T-helper 9 cell (primary cell): ENCODE measurements at places on chromosomes 13 and 19.

- no peak for DNase-seq
Observed at GRCh38 chr19:58317476-58318072, 9.2 kb upstream of the ZSCAN22 start.

DNA sequence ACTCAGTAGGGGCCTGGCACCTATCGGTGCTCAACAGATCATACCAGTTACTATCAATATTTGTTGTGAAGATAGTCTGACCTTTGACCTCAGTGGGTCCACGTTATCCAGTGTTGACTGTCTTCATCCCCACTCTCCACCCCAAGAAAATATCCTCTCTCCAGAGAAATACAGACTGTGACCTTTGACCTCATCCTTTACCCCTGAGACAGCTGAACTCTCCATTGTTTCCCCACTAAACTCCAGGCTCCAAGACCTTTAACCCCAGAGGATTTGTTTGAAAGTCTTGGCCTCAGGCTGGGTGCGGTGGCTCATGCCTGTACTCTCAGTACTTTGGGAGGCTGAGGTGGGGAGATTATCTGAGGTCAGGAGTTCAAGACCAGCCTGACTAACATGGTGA, 22.6 kb upstream of the PPP5C start:
- DNase-seq, result no peak

DNA sequence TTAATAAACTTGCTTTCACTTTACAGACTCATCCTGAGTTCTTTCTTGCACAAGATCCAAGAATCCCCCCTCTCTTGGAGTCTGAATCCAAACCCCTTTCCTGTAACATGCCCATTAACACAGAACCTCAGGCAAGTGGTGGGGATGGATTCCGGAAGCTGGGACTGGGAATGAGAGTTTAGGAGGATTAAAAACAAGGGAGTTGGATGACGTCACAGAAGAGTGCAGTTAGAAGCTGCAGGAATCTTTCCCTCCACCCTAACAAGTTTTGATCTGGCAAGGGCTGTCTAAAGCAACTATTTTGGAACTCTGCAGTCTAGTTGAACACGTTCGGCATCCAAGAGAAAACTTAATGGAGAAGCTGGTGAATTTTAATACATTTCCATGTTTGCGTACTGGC, 48.2 kb upstream of the PEPD start:
- DNase-seq, result no peak

GRCh38 chr19:29562299-29563297, 36.8 kb downstream of the VSTM2B start:
- no peak for DNase-seq

- DNase-seq, result peak; percentile 32
Observed at GRCh38 chr19:6464070-6464873, at the start of gene CRB3. Gene CRB3, plus strand, starts transcription at chr19:6464271. Its CDS starts 431 bp downstream, at chr19:6464702.

DNA sequence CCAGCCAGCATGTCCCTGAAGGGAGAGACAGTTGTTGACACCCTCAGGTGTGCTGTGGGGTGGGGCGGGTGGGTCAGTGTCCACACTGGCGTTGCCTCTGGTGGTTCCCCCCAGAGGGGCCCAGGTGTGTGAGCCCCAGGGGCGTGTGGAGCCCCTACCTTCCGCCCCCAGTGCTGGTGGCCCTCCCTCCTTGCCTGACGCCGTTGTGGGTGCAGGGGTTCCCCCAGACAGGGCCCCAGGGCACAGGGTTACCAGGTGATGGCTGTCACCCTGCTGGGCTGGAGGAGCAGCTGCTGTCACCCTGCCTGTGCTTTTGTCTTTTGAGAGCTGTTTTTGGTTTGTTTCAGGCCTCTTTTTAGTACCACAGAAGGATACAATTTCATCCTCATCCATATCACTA, 27.2 kb downstream of the ATP4B start:
- DNase-seq, result no peak

- no peak for DNase-seq
Observed at GRCh38 chr19:29397748-29398147, 128.0 kb upstream of the VSTM2B start.

DNA sequence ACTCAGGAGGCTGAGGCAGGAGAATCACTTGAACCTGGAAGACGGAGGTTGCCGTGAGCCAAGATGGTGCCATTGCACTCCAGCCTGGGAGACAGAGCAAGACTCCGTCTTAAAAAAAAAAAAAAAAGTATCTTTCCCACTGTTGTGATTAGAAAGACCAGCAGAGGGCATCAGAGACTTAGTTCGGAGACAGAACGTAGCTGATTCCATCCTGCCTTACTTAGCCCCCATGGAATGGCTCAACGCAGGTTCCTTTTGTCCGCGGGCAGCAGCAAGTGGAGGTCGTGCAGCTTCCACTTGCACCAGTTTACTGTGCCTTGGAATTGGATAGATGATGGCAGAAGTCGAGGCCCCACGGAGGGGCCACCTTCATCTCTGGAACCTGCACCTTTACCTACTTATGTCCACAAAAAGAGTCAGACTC, 8.1 kb downstream of the TIMM29 start:
- DNase-seq, result peak; percentile 9

DNA sequence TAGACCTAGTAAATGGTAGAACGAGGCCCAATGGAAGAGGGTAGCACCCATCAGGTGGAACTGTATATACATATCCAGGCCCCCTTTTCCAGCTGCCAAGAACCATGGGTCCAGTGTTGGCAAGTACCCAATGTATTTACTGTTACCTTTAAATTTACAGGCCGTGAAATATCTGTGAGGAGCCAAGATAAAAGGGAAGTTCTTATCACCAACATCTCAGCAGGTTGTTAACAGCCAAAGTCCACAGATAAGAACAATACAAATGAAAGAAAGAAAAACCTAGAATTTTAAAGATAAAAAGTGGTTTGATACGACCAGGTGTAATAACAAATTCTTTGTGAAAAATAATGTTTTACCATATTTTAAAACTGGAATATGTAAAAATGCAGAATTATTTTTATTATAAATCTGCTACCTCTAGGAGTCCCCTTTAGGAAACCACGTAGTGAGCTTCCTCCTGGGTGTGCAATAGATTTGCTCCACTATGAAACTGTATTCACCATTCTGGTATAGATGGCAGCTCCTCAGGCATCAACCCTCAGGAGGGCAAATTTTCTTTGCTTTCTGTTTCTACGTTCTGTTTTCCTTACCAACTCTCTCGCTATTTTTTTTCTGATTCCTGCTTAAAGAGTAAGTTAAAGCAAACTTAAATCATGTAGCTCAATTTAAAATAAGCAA, 292.2 kb upstream of the SLC10A2 start:
- no peak for DNase-seq

DNA sequence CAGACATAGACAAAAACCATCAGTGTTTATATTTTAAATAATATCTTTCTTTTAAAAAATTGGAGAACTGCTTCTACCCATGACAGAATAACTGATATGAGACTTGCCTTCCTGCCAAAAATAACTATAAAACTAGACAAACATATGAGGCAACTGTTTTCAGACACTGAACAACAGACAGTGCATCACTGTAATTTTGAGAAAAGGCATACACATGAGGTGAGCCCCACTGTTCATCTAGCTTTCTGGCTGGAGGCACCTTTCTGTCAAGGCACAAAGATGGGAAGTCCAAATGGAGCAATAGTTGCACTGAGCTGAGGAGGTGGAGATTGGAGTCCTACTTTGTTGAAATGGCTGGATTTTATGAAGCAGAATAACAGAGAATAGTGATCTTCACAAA, 71.9 kb upstream of the ZNF507 start:
- no peak for DNase-seq

GRCh38 chr13:73593199-73593765, 534.5 kb downstream of the KLF5 start:
- DNase-seq, result no peak

DNA sequence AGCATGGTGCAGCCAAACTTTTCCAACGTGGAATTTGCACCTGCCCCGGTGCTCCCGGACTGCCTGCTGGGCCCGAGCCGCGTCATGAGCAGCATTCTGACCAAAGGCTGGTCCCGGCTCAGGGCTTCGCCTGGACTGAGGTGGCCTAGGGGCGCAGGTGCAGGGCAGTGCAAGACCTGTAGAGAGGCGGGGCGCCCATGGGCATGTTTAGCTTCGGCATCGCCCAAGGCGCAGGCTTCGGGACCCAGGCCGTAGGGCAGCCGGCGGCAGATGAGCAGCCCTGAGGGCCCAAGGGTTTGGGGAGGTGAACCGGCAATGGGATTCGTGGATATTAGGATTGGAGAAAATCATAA, 23.8 kb downstream of the LRFN3 start:
- no peak for DNase-seq

DNA sequence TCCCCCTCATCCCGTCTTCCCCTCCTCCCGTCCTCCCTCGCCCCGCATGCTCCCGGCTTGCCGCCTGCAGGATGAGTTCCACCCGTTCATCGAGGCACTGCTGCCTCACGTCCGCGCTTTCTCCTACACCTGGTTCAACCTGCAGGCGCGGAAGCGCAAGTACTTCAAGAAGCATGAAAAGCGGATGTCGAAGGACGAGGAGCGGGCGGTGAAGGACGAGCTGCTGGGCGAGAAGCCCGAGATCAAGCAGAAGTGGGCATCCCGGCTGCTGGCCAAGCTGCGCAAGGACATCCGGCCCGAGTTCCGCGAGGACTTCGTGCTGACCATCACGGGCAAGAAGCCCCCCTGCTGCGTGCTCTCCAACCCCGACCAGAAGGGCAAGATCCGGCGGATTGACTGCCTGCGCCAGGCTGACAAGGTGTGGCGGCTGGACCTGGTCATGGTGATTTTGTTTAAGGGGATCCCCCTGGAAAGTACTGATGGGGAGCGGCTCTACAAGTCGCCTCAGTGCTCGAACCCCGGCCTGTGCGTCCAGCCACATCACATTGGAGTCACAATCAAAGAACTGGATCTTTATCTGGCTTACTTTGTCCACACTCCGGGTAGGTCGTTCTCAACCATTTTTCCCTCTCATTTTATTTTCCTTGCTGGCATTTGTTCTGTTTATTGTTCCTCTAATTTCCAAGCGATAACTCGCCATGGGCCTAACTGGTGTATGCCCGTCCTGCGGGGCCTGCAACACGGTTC, 29.8 kb downstream of the NFIX start:
- DNase-seq, result no peak

GRCh38 chr13:20489185-20489820, 36.4 kb downstream of the CRYL1 start:
- DNase-seq, result peak; percentile 28

- DNase-seq, result no peak
Observed at GRCh38 chr13:39765801-39766463, 110.5 kb downstream of the COG6 start.

- peak; percentile 4 for DNase-seq
Observed at GRCh38 chr13:52405767-52406494, at the start of gene THSD1. Gene THSD1, minus strand, starts transcription at chr13:52406172. Its CDS starts 3,572 bp downstream, at chr13:52402600.

GRCh38 chr13:30715372-30715756, 20.0 kb upstream of the ALOX5AP start:
- no peak for DNase-seq

DNA sequence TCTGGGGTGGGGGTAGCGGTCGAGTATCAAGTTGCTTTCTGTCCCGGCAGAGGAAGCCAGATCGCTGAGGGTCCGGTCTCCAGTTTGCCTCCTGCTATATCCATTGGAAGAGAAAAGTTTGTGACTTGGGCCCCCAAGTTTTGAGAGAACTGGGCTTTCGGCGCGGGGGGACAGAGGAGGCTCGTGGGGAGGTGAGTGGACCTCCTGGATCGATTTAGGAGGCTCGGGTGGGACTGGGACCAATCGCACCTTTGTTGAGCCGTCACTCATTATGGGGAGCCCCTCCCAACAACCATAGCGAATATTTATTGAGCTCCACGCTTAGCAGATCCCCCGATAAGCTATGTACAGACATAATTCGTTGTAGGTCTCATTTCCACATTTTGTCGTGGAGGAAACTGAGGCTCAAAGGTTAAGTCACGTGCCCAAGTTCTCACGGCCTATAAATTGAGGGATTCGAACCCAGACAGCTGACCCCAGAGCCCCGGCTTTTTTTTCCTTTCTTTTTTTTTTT, 909 bp downstream of the RFXANK start:
- DNase-seq, result no peak

- DNase-seq, result no peak
Observed at GRCh38 chr13:113561417-113562084, 23.0 kb upstream of the TFDP1 start.

DNA sequence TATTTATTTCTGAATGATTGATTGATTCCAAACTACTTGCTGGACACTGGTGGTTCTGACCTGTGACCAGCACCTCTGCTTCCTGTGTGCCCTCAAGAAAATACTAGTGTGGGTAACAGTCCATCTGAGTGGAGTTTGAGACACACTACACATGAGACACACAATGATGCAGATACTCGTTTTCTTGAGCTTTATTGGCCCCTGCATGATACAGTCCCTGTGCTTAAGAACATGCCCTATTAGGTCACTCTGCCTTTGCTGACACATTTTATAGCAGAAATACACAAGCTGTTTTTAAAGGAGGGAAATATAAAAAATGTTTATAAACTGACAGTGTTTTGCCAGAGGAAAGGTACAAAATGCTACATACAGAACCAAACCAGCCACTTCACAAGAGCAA, 126.9 kb downstream of the STK24 start:
- no peak for DNase-seq

DNA sequence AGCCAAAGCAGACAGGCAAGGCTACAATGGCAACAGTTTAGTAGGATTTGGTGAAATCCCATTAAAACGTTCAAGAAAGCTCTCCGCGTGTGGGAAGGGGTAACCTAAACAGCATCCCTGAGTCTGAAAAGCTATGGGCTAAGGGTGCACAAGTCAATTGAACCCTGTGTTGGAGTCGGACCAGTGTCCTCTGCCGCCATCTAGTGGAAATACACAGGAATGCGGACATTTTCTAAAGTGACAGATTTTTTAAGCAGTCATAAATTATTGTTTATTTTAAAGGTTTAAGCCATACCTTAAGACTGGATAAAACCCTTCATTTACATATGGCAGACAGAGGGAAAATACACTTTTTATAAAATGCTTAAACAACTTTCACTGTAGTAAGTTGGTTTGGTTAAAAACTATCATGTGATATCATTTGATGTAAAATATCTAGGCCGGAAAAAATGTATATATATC, 26.5 kb upstream of the LSM14A start:
- peak; percentile 36 for DNase-seq

GRCh38 chr13:49635599-49636433, 7.5 kb downstream of the ARL11 start:
- DNase-seq, result no peak

DNA sequence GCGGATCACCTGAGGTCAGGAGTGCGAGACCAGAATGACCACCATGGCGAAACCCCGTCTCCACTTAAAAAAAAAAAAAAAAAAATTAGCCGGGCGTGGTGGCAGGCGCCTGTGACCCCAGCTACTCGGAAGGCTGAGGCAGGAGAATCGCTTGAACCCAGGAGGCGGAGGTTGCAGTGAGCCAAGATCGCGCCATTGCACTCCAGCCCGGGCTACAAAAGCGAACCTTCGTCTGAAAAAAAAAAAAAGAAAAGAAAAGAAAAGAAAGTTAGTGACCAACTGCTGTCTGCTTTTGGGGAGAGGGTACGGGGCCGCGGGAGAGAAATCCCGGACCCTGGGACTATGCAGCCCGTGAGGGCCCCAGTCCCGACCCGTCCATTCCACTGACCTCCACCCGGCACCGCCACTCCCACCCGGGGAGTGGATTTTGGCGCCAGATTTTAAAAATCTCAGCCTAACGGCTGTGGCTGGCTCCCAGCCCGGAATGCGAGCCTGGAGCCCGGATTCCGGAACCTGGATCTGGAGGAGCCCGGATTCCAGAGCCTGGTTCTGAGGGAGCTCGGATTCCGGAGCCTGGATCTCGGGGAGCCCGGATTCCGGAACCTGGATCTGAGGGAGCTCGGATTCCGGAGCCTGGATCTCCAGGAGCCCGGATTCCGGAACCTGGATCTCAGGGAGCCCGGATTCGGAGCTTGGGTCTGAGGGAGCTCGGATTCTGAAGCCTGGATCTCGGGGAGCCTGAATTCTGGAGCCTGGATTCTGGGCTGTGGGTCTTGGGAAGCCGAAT, 6.1 kb upstream of the LMNB2 start:
- no peak for DNase-seq
